ENCODE measurements at places on chromosomes 1 and 21.

GRCh38 chr1:158003406-158003800 is 10.0 kb downstream of the KIRREL1 start:
- DNase-seq = no peak

DNA sequence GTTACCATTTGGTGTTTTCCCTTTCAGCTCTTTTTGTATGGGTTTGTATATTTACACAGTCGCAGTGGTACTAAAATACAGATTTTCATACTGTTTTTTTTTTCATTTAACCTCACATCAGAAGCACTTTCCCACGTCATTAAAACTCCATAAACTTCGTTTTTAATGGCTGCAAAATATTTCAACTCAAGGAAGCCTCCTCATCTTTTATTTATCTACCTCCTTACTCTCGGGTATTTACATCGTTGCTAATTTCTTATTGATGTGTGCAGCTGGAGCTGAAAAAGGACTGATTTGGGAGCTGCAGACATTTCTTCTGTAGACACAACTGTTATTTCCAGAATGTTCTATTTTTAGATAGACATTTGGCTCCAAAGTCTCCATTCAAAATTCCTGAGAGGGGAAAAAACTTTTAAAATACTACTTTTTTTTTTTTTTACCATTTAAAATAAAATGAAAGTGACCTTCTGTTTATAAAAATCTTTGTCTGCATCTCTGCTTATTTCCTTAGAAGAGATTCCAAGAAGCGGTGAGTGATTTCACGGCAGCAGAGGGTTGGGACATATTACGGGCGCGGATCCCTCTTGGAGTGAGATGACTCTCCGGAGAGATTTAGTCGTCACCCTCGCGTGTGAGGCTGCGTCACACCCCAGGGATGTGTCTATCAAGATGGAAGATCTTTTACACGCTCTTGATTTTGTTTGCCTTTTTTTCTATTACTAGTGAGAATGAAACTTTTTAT is 10.1 kb downstream of the RUNX3 start:
- no peak for DNase-seq

DNA sequence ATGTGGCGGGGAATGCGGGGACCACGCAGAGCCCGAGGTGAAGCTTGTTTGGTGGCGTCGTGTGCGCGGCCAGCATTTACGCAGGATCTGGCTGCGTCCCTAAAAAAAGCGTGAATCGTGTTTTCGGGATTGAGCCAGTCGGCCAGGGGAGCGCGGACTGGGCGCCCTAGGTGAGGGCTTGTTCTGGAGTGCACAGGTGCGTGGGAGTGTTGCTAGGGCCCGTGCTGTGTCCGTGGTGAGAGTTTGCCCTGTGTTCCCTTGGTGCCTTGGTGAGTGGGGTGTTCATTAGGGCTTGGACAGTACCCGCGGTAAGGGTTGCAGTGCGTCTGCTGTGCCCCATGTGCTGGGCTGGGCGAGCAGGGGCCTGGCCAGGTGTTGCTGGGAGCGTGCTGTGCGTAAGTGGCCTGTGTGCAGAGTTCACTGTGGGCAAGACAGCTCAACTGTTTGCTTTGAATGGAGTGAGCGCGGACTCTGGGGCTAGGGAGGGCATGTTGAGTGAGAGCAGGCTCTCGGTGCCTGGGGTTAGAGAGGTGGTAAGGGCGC is 673 bp downstream of the CD46 start:
- no peak for DNase-seq

- no peak for DNase-seq
Observed at GRCh38 chr1:218478336-218478735, 133.2 kb downstream of the TGFB2 start.

DNA sequence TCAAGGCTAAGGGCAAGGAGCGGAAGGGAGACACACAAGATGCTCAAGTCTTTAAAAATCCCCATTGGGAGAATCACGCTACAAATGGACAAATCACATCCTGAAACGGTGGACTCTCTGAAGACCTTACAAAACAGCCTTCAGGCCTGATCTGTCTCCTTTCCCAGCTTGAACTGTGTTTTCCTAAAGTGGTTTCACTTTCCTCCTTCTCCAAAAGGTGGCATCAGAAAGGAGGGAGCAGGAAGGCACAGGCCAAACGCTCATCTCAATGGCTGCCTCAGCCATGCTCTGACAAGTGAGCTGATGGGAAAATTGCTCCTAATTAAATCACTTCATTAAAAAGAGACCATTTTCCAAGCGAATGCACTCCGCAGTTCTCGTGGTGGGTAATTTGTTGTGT is 47.7 kb downstream of the UTP25 start:
- DNase-seq = no peak

DNA sequence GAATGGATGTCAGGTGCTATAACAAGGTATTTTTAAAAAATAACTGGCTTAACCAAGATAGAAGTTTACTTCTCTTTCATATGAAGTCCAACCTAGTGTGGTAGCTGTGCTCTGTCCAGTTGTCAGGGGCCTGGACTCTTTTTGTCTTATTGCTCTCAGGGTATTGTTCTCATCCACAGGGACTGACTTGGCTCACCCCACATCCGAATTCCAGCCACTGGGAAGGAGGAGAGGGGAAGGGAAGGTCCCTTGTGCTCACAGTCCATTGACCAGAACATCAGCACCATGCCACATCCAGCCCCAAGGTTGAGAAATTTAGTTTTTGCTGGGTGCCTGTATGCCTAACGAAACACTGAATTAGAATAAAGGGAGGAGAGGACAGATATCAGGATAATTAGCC is 8.7 kb downstream of the EEIG2 start:
- DNase-seq = no peak

GRCh38 chr1:101298663-101299062 is 61.8 kb downstream of the S1PR1 start:
- DNase-seq = no peak

DNA sequence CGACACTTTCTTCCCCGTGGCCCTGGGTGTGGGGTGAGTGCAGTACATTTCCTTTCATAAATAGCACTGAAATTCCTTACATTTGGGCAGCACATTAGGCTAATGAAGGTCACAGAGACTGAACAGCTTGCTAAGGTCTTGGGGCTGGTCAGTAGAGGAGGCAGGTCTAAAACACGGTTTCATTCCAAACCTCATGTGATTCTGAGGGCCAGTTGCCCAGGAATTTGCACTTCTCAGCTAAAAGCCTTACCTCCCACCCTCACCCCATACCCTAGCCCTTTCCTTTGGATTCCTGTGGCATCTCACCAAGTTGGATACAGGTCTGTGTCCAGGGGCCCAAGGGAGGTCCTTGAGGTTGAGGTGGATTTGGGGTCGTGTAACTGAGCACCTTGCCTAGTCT is 147.8 kb upstream of the CD34 start:
- DNase-seq = no peak

- DNase-seq = no peak
Observed at GRCh38 chr1:225635649-225636048, 17.3 kb downstream of the ENAH start.

- DNase-seq = no peak
Observed at GRCh38 chr21:37273911-37274690, 7.0 kb upstream of the VPS26C start.
